ENCODE measurements at places on chromosomes 7 and 10. TPM values are rescaled to one million over a fixed set of nuclear protein-coding genes. Genes with fewer than 3 reads are reported as not detected.

DNA sequence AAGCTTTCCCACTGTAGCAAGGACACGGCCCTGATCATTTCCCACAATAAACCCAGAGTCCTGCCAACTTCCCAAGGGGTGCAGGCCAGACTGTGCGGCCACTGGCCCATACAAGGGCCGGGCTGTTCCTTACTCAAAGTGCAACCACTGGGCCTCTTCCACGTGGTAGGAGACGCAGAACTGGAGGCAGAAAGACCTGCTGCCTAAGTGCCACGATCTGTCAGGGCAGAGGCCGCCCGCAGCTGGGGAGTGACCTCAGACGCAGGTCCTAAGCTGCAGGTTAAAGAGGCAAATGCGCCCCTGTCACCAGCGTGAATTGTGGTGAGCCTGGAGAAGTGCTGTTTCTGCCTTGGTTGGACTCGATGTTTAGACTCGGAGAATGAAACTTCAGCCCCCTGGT lies 26.2 kb downstream of the GPER1 start:
- H3K36me3 ChIP-seq = no peaks in the 10 kb centered on the region
- peaks cover 5% of the 10 kb centered on the region for H3K4me1 ChIP-seq
- no peak overlapping the region for H3K27ac ChIP-seq
- DNase-seq = no peak

- H3K4me3 ChIP-seq = no peak overlapping the region
- peak; percentile 68 for DNase-seq
- H3K27me3 ChIP-seq = no peaks in the 10 kb centered on the region
- H3K4me1 ChIP-seq = peaks cover 9% of the 10 kb centered on the region
- H3K27ac ChIP-seq = no peak overlapping the region
These were observed 101.6 kb downstream of the CCSER2 start for GRCh38 chr10:84429926-84430520.

DNA sequence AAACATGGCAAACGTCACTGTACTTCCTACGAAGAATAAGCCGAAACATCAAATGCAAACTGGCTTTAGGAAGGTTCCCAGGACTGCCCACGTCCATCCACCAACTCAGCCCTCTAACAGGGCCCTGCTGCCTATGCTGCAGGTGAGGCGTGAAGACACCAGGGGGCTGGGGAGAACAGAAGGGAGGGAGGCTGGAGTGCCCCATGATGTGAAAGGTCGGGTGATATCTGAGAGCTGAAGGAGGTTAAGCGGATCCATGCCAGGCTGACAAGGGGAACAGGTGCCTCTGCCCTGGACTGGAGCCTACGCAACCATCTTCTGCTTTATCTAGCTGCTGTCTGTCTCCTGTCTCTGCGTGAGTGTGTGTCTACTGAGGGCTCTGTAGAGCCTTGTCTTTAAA lies 40.2 kb upstream of the ATP6V0A4 start:
- peaks cover 19% of the 10 kb centered on the region for H3K4me1 ChIP-seq
- no peak for DNase-seq
- H3K27me3 ChIP-seq = peaks cover 23% of the 10 kb centered on the region
- no peak overlapping the region for H3K27ac ChIP-seq

DNA sequence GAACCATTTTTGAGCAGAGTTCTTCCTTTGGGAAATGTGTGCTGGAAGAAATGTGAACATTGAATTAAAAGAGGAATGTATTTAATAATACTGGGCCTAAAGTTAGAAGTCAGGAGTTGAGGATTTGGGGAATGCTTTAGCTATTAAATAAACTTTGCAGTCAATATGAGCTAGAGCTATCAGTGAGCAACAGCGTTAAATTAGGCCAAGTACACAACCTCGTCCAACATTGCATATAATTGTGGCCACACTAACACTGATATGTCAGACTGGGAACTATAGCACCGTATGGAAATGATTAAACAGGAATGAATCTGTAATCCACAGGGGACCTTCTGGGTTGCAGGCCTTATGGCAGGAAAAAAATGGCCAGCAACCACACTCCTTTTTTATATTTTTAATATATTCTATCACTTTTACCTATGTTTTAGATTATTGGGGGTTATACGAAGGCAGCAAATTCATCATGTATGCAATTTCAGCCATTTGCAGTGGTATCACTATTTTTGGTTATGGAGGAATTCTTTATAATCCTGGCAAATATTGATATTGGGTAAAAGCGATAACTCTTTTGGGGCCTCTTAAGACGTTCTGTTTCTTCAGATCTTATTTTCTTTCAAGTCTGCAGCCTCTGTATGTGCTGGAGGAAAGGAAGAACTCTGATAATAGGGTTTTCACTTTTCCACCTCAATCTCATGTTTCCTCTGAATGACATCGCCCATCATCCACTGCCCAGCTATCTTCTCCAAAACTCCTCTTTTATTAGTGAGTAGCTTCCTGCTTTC lies 236.3 kb upstream of the PLXDC2 start:
- H3K27ac ChIP-seq = no peak overlapping the region
- no peak for DNase-seq
- H3K4me1 ChIP-seq = no peaks in the 10 kb centered on the region
- no peaks in the 10 kb centered on the region for H3K36me3 ChIP-seq
- H3K27me3 ChIP-seq = no peaks in the 10 kb centered on the region

GRCh38 chr10:44424298-44424697 lies 39.4 kb upstream of the CXCL12 start:
- DNase-seq = no peak
- H3K4me3 ChIP-seq = no peak overlapping the region
- no peaks in the 10 kb centered on the region for H3K36me3 ChIP-seq
- no peaks in the 10 kb centered on the region for H3K4me1 ChIP-seq

GRCh38 chr10:418226-418625 lies 271.2 kb downstream of the DIP2C start:
- no peaks in the 10 kb centered on the region for H3K36me3 ChIP-seq
- no peaks in the 10 kb centered on the region for H3K4me1 ChIP-seq
- H3K27me3 ChIP-seq = no peaks in the 10 kb centered on the region
- H3K4me3 ChIP-seq = no peak overlapping the region
- no peak overlapping the region for H3K27ac ChIP-seq
- no peak for DNase-seq

- H3K27me3 ChIP-seq = no peaks in the 10 kb centered on the region
- no peak for DNase-seq
- no peak overlapping the region for H3K4me3 ChIP-seq
- peaks cover 7% of the 10 kb centered on the region for H3K4me1 ChIP-seq
- peaks cover 26% of the 10 kb centered on the region for H3K36me3 ChIP-seq
These were observed 123.6 kb downstream of the RNF32 start for GRCh38 chr7:156764016-156764669.

GRCh38 chr10:101843032-101844021 lies at the start of gene KCNIP2:
KCNIP2 (minus strand) TSS chr10:101843800; CDS start chr10:101843568, 232 bp downstream.
- DNase-seq = no peak
- H3K4me1 ChIP-seq = peaks cover 38% of the 10 kb centered on the region
- no peak within 1 kb of the TSS for H3K27ac ChIP-seq
- peaks cover 19% of the 10 kb centered on the region for H3K27me3 ChIP-seq
- H3K36me3 ChIP-seq = peaks cover 3% of the 10 kb centered on the region

Gene SLC29A3
- total RNA-seq = 3.2 TPM

Data from activated CD4-positive, alpha-beta memory T cell treated with anti-CD3 and anti-CD28 coated beads, Interleukin-2, amount 10 ng/mL, durations not matched to agents 7 days and 5 days (primary cell).